Left ventricle myocardium superior (tissue), 1 donor: ENCODE measurements at places on chromosomes 4 and X. TPM values are rescaled to one million over a fixed set of nuclear protein-coding genes. Genes with fewer than 3 reads are reported as not detected.

The KLHL13 gene
- 5.7 TPM for total RNA-seq

GRCh38 chr4:141248486-141248885 is 27.8 kb downstream of the ZNF330 start:
- no peak for DNase-seq

- no peak for DNase-seq
These were observed 23.8 kb upstream of the ARHGAP10 start for GRCh38 chr4:147707892-147708672.

DNA sequence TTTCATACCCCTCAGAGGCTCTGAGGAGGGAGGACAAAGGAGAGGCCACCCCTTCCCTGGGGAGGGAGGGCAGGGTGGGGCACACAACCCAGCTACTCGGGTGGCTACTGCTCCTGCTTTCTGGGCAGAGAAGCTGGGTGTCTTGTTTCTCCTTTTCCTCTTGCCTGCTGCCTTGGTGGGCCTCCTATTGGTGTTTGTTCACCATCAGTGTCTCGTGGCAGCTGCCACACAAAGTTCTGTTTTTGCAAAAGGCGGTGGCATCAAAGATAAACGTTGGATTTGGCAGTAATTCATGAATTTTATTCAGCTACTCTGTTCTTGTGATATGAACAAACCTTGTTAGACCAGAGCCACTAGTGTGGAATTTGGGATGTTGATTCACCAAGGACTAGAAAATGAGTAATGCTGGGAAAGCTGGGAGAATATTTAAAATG is 153.0 kb upstream of the SCML1 start:
- DNase-seq, result no peak

The PNMA6A gene
- 1.9 TPM for total RNA-seq

- DNase-seq, result no peak
These were observed 1176.7 kb downstream of the NLGN4X start for GRCh38 chrX:5051831-5052491.

The KANTR gene
- total RNA-seq, result 4.8 TPM

- no peak for DNase-seq
These were observed 515.5 kb downstream of the STPG2 start for GRCh38 chr4:97627750-97628149.

DNA sequence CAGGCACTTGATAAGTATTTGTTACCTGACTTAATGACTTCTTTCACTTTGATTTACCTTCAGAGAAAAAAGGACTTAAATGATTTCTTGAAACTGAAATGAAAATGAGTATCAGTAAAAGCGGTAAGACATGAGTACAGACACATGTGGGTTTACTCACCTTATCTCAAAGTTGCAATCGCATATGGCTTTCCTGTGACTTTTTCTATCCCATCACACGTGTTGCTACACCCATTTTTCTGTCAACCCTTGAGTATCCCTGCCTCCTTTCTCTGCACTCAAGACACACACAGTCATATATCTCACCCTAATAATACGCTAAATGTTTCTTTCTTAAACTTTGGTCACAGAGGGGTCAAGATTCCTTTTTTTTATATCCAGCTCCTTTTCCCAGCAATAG is 11.0 kb upstream of the ARHGEF38 start:
- no peak for DNase-seq

The ZNF518B gene
- 21.8 TPM for total RNA-seq
